ENCODE measurements at places on chromosomes 11 and 22. TPM values are rescaled to one million over a fixed set of nuclear protein-coding genes. Genes with fewer than 3 reads are reported as not detected.

Gene DDTL
- 4.7 TPM for total RNA-seq

Gene RBMXL2
- not detected for total RNA-seq

Gene KCNJ1
- not detected for total RNA-seq

Gene DNAJB7
- total RNA-seq: not detected

Gene SMTNL1
- total RNA-seq: not detected

Gene TMEM184B
- 39.1 TPM for total RNA-seq

Gene CARS1
- 63.6 TPM for total RNA-seq

Gene TNNT3
- 0.70 TPM for total RNA-seq

Gene NLRX1
- 24.1 TPM for total RNA-seq

Gene USP28
- total RNA-seq: 29.0 TPM

Gene GLB1L2
- total RNA-seq: 8.9 TPM

Gene MADD
- total RNA-seq: 75.9 TPM

Gene MUC5B
- total RNA-seq: not detected

Gene CTSF
- total RNA-seq: 0.71 TPM

Gene CEP126
- 1.2 TPM for total RNA-seq

DNA sequence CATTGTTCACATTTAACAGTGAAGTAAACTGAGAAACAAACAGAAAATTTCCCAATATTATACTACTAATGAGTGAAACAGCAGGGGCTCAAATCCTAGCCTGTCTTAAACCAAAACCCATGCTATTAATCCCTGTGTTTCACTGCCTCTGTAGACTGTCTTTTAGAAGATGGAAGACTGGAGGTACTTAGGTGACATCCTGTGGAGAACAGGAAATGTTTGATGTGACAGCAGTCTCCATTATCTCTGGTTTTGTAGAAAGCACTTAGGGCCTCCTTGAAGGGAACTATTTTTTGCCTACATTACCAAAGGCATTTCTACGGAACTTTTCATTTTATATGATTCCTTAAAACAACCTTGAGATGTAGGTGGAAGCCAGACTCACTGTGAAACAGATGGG lies 288.1 kb upstream of the SORL1-AS1 start:
- DNase-seq: no peak

DNA sequence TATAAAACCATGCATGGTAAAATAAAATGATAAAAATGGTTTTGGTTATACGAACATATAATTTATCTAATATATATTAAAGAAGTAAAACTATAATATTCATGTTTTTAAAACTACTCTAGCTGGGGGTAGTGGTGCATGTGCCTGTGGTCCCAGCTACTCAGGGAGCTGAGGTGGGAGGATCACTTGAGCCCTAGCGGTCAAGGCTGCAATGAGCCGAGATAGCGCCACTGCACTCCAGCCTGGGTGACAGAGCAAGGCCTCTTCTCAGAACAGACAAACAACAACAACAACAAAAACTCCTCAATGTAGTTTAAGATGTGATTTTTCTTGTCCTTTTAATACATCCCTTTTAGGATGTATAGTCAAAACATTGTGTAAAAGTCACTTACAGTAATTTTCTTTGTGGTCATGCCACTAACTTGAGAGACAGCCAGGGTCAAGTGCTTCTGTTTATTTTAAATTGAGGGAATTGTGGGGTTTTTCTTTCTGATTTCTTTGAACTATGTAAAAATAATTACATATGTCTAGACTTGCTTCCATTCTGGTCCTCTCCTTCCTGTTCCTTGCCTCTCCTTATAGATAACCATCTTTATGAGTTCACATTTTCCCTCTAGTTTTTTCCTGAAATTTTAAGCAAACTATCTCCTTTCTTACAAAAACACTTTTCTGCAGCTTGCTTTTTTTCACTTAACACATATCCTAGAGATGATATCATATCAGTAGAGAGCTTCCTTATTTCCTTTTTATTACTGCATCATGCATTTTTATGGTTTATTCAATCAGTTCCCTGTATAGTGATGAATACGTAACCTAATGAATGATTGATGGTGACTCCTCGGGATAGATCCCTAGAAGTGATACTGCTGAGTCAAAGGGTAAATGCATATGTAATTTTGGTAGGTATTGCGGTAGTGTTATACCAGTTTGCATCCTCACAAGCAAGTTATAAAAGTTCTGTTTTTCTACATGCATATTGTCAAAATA lies 9.1 kb downstream of the OR2AT4 start:
- no peak for DNase-seq

DNA sequence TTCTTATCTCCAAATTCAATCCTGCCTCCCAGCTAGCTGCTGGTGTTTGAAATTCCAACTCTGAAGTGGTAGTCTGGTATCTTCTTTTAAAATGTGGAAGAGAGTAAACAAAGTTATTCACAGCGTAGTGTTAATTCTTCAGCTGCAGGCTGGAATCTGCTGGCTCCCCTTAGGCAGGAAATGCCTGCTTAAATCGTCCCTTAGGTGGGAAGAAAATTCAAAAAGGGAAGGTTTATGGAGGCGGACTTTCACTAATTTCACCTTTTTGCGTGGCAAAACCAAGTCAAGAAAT lies 439.0 kb upstream of the CCDC90B start:
- DNase-seq: no peak

GRCh38 chr22:37643225-37643847 lies 3.9 kb downstream of the SH3BP1 start:
- peak; percentile 74 for DNase-seq

- DNase-seq: no peak
Observed at GRCh38 chr11:120925944-120926343, 98.0 kb upstream of the TBCEL start.

DNA sequence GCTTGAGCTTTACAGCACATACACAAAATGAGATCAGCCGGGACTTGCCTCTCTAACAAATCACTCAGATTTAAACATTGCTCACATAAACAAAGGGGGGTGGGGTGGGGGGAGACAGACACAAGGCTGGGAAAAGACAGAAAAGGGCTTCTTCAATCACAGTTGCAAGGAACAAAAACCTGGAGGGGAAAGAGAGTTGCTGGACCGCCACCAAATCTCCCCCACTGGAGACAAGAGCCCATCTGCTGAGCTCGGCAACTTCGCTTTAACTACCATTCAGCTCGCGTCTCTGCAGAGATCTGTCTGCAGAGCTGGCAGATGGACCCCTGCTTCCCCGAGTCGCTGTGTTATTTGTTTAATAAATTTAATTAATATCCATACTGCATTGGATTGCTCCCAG lies 165.0 kb downstream of the RCN1 start:
- no peak for DNase-seq

- no peak for DNase-seq
Observed at GRCh38 chr22:17265649-17266248, 46.5 kb upstream of the ADA2 start.

- peak; percentile 17 for DNase-seq
Observed at GRCh38 chr11:63769042-63769713, 603 bp upstream of the ZFTA start.

DNA sequence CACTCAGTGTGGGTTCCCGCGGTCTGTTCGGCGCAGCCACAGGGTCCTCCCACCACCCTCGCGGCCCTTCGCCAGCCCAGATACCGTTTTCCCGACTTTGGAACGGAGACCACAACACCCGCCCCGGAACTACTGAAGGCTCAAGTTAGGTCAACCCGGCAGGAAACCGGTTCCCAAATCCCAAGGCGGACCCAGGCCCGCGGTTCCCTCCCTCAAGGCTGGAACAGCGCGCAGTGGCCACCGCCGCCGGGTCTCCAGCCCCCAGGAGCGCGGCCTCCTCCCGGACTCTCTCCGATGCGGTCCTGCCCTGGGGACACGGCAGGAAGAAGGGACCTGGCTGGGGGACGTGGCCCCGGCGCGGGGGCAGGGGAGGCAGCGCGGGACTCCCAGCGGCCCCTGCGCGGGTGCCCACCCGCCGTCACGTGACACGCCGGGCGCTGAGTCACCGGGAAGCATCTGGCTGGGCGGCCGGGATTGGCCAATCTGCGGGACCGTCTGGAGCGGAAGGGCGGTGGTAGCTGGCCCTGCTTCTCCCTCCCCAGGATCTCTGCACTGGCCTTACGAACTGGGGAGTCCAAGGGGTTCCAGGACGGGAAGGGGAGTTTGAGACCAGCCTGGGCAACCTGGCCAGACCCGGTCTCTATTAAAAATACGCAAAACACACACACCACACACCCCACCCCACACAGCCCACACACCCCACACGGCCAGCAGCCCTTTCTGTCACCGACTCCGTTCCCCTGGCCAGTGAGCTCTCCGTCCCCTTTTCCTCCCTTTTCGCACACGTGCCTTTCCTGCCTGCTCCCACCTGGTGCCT lies 21.5 kb upstream of the MALAT1 start:
- DNase-seq: peak; percentile 89

- no peak for DNase-seq
Observed at GRCh38 chr11:61539006-61539405, 30.5 kb downstream of the LRRC10B start.

GRCh38 chr11:64543818-64544217 lies 47.2 kb upstream of the SLC22A12 start:
- no peak for DNase-seq

GRCh38 chr11:213111-213510 lies 5.6 kb downstream of the RIC8A start:
- no peak for DNase-seq

- no peak for DNase-seq
Observed at GRCh38 chr11:45646275-45646927, 19.0 kb downstream of the CHST1 start.

GRCh38 chr11:90373971-90374370 lies 151.1 kb upstream of the CHORDC1 start:
- no peak for DNase-seq

- no peak for DNase-seq
Observed at GRCh38 chr22:23836692-23837495, 1.9 kb downstream of the DERL3 start.

DNA sequence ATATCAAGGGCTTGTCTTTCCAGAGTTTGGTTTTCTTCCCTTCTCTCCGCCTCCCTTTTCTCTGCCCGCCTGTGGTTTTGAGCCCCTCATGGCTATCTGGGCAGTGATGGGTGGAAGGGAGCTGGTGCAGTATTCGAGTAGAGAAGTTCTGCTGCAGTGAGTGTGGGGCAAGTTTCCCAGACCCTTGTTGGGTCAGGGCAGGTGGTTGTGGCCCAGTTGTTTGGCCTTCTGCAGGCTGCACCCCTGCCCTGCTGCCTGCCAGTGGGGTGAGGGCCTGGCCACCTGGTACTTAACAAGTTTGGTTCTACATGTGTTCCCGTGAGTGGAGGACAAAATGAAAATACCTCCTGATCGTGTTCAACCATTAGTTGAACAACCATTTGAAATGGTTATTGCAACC lies 65.2 kb downstream of the PTPRJ start:
- DNase-seq: no peak

GRCh38 chr11:30960387-30960992 lies 374.3 kb upstream of the MPPED2 start:
- DNase-seq: no peak

DNA sequence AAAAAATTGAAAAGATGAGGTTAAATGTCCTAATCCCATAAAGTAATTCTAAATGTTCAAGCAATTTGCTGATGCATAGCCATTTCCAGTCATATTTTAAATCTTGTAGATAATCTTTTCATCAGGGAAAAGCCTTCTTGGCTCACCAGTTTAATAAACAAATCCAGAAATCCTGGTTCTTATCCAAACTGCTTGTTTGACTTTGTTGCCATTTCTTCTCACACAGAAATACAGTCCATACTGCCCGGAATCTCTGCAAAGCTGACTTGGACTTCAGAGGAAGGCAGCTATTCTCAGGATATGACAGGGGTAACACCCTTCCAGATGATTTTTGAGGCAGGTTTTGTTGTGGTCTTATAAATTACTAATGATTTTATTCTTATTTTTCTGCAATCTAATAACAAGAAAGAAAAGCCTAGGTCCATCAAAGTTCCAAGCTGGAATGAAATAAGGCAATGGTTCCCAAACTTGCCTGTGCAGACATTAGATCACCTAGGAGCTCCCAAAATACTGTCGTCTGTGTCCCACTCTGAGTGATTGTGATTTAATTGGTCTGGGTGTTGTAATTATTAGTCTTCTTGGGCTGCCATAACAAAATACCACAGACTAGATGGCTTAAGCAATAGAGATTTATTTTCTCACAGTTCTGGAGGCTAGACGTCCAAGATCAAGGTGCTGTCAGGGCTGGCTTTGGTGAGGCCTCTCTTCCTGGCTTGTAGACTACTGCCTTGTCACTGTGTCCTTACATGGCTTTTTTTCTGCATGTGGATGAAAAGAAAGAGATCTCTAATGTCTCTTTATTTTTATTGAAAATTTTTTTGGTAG lies 55.1 kb upstream of the RCE1 start:
- DNase-seq: no peak

DNA sequence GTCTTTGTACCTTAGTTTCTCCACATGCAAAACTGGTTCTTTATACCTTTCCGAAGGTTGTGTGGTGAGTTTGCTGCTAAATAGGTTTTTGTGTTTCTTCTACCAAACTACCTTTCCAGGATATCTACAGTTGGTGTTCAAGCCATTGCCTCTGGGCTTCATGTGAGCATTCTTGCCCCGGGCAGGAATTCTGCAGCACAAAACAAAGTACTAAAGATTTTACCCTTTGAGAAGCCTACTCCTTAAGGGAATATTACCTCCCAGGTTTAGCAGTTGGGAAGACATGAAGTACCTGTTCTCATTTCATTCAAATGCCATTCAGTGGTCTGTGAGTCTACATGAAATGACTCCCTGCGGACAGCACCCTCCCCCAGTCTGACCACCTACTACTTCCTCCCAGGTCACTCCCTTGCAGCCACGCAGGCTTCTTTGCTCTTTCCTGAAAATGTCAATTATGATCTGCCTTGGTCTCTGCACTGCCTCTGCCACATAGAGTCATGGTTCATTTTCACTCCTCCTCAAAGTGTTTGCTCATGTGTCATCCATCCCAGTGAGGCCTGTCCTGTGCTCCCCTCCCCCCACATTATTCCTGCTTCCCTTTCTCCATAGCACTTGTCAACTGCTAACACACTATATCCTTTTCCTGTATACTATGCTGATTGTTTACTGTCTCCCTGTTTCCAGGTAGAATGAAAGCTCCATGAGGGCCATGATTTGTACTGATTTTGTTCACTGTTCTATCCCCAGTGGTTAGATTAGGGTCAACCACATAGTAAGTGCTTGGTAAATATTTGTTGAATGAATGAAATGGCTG lies 36.9 kb downstream of the PACS1 start:
- DNase-seq: no peak

DNA sequence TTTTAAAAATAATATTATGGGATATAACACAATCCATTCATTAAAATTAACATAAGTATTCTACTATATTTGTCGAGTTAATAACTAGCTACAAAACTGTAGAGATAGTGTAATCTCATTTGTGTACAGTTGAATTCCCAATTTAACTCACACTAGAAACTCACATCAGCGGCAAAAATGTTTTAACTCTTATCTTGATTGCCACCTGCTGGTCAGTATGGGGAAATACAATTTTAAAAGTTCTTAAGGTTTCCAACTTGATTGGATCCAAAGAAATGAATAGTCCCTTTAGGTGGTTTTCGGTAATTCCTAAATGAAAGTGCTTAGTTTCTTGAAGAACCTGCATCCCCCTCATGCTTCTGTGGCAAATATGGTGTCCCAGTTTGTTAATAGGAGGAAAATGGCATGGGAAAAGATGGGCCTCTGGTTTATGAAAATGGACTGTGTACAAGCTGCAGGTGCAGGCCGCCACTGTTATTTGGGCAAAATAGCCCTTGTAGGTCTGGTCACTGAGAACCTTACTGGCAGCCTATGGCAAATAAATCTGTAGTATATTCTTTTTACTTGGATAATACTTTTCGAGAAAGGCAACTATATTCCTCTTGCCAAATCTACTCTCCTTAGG lies 33.7 kb upstream of the SLC17A6 start:
- no peak for DNase-seq

- no peak for DNase-seq
Observed at GRCh38 chr11:68683536-68684384, 584 bp upstream of the GAL start.

GRCh38 chr22:50269970-50270665 lies at the start of gene MAPK11:
MAPK11 (minus strand) TSS chr22:50270380; CDS start chr22:50270292, 88 bp downstream.
- DNase-seq: peak; percentile 78

GRCh38 chr11:119460582-119460981 lies 37.6 kb upstream of the THY1 start:
- DNase-seq: no peak
